Urinary bladder (tissue), 4 donors: ENCODE measurements at places on chromosomes 2 and 18. TPM values are rescaled to one million over a fixed set of nuclear protein-coding genes. Genes with fewer than 3 reads are reported as not detected.

DNA sequence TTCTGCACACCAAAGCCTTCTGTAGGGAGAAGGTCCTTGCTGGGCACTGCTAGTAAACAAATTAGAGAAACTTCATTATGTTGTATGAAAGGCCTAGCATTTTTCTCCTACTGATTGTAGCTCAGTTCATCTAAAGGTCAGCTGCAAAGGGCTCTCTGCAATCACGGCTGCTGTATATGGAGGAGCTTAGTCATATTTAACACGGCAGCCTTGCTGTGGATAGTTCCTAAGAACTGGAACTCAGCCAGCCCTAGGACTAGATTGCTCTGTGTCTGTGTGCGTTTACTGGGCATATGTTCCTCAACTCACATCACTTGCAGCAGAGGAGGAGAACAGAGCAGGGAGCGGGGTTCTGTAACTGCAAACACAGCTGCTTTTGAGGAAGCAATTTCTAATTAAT is 1103.9 kb upstream of the KLHL29 start:
- peak; percentile 51 for DNase-seq

DNA sequence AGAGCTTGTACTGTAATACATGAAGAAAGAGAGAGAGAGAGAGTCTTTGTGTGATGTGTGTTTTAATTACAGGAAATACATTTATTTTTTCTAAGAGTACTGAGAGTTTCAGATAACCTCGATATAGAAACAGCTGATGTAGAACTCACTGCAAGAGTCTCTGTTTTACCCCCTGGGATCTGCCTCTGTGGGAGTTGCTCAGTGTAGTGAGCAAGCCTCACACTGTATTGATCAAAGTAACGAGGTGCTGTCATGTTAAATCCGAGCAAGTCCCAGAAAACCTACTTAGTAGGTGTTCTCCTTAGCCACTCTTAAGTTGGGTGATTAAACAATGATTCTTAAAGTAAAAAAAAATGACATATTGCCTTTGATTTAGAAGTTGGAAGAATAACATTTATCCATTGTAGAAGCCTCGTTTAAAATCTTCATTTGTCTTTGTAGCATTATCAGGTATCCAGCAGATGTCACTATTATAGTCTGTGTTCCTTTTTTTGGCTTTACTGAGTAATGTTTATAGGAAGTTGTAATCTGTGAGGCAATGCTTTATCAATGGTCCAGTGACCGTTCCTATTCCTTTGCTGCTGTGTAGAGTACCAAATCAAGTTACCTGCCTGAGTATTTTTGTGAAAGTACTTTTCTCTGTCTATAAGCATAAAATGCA is 219.0 kb downstream of the MYO3B start:
- no peak for DNase-seq

GRCh38 chr2:45256867-45257641 is 247.8 kb upstream of the SIX2 start:
- DNase-seq: no peak

GRCh38 chr2:128324008-128324896 is 5.6 kb upstream of the HS6ST1 start:
- no peak for DNase-seq

- no peak for DNase-seq
These were observed 496.9 kb upstream of the VRK2 start for GRCh38 chr2:57549642-57550102.

- DNase-seq: no peak
These were observed 74.2 kb downstream of the VIT start for GRCh38 chr2:36770542-36771287.

DNA sequence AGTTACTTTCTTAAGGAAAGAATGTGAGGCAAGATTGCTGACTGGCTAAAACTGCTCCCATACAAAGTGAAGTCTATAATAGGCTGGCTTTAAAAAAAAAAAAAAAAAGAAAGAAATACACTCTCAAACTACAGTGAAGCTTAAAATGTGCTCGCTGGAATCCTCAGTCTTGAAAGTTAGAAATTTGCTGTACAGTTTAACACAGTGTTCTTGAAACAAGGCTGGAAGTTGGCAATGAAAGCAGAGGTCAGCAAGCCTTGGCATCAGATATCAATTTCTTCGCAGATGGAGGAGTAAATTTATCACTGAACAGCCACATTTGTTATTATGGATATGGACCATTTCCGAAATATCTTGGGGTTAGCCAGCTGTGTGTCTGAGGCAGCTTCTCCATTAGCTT is 392.9 kb downstream of the ZNF516 start:
- DNase-seq: no peak

GRCh38 chr2:190354003-190354690 is 10.8 kb downstream of the INPP1 start:
- DNase-seq: no peak

DNA sequence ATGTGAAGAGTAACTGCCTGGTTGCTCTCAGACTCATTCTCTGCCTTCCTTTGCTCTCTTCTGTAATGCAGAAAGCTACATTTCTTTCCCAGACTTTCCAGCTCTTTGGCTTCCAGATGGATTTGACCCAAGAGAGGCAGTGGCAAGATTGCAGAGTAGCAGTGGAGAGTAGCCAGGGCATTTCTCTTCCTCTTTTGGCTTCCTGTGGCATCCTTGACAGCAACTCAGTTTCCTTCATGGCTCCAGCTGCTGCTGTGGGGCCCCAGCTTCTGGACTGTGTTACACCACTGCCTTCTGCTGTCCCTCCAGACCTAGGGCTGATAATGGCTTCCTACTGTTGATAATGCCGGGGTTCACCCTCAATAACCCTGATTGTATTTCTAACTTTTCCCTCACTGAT is 469.4 kb upstream of the SPRED2 start:
- DNase-seq: no peak

- DNase-seq: no peak
These were observed 52.3 kb downstream of the ZNF521 start for GRCh38 chr18:25299426-25300300.

- DNase-seq: no peak
These were observed 34.3 kb upstream of the PPP1CB start for GRCh38 chr2:28717339-28717758.

DNA sequence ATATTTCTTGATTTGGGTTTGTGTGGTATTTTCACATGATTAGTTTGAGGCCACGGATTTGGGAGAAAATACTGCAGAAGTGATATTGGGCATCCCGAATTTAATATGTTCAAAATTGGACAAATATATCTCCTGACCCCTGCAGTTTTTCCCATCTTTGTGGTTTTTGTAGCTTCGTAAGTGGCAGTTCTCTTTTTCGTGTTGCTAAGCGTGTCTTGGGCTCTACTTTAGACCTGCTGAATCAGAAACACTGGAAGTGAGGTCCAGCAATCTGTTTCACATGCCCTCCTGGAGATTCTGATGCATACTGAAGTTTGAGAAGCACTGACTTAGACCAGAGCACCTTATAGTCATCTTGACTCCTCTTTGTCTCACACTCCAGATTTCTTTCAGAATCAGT is 98.3 kb downstream of the EPB41L5 start:
- DNase-seq: no peak

DNA sequence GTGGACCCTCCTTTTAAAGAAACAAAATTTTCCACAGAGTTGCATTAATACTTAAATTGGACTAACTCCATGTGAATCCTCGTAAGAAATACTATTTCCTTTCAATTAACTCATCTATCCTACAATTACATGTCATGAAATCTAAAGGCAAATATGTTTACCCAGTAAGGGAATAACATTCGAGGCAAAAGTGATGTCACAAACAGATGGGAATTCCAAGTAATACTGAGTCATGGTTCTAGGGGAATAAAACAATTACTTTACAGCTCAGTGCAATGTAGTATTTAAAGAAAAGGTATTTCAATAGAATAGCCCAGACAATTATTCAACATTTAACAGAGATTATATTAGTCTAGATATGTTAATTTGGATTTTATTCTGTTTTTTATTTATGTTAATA is 205.8 kb downstream of the ZNF385B start:
- no peak for DNase-seq

DNA sequence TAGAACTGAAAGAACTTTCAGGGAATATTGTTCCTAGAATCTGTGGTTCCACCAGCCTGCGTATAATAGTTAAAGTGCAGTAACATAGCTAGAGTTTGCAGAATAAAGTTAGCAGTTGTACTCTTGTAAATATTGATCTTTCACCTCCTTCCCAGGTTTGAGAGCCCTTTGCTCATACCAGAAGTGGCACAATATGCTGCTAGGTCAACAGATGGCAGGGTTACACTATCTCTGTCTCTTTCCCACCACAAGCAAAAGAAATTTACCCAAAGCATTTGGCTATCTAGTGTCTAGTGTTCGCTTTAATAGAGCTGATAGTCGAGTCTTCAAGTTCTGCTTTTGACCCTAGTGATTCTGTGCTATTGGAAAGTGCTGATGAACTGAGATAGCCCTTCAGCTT is 119.0 kb upstream of the KLHL14 start:
- no peak for DNase-seq

DNA sequence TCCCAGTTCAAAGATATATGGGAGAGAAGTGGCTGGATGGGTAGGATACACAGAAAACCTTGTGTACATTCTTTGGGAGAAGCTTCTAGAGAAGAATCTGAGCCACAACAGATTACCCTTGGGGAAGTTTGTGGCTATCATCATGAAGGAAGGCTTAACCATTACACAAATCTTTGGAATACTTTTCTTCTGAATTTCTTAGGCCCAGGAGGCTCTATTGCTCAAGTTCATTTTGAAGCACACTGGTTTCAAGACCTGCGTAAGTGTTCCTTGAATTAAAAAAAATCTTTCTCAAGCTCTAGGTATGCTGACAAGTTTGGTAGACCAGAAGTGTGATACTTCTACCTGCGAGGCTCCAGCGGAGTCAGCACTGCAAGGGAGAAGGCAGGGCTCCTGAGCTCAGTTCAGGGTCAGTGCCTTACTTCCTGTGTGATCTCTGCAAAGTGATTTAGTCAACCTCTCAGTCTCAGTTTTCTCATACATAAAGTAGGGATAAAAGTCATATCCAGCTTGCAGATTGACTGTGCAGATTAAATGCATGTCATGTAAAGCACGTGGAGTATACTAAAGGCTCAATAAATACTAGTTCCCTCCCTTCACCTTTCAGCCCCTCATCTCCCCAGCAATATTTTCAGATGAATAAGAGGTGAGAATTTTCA is 438.6 kb downstream of the DLGAP1 start:
- no peak for DNase-seq

- DNase-seq: no peak
These were observed 54.0 kb upstream of the GPR75 start for GRCh38 chr2:53913721-53914120.

GRCh38 chr2:101961338-101962191 is 30.2 kb upstream of the IL1R2 start:
- no peak for DNase-seq

DNA sequence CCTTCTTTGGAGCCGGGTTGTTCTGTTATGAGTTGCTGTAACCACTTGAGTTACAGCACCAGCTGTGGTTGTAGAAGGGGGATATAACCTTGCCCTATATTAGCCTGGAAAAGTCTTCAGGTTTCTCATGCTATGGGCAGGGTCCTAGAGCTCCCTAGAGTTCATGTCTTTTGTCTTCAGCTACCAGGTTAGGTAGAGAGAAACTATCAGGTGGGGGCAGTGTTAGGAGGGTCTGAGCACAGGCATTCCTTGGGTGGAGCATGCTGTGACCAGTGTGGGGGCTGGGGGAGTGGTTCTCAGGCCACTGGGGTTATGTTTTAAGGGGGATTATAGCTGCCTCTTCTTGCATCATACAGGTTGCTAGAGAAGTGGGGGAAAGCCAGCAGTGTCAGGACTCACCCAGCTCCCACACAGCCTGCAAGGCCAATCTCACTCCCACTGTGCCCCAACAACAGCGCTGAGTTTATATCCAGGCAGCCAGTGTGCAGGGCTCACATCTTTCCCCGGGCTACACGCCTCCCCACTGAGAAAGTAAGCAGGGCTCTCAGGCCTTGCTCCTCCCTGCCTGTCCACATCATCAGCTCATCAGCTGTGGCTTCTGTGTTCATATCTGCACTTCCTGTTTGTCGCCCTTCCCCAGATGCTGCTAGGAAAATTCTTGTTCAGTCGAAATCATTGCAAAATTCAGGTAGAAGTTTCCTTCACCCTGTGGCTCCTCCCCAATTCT is 133.8 kb upstream of the NRXN1 start:
- no peak for DNase-seq

- DNase-seq: no peak
These were observed 50.0 kb downstream of the LPIN1 start for GRCh38 chr2:11796190-11797171.

GRCh38 chr2:127968610-127969339 is 59.1 kb downstream of the SAP130 start:
- no peak for DNase-seq

GRCh38 chr2:220243571-220243970 is 616.1 kb downstream of the SLC4A3 start:
- DNase-seq: no peak

The FIGN gene
- total RNA-seq: 6.9 TPM

The CD8B gene
- not detected for total RNA-seq

The PROKR1 gene
- total RNA-seq: 0.69 TPM

The TUBB6 gene
- 441 TPM for total RNA-seq

The COL5A2 gene
- 964 TPM for total RNA-seq

The LYPD6B gene
- 15.2 TPM for total RNA-seq

The DOCK10 gene
- total RNA-seq: 41.2 TPM

The GAD1 gene
- 0.85 TPM for total RNA-seq

The CDH19 gene
- total RNA-seq: 18.3 TPM
